ENCODE measurements at places on chromosomes 1 and 21. TPM values are rescaled to one million over a fixed set of nuclear protein-coding genes. Genes with fewer than 3 reads are reported as not detected.

- H3K36me3 ChIP-seq, result no peaks in the 10 kb centered on the region
- no peak for DNase-seq
- no peak overlapping the region for H3K4me3 ChIP-seq
Measured at GRCh38 chr1:93186667-93187066, 6.1 kb downstream of the CCDC18 start.

PTGER3 gene
- total RNA-seq, result 2.7 TPM

- H3K36me3 ChIP-seq, result no peaks in the 10 kb centered on the region
- no peak overlapping the region for H3K27ac ChIP-seq
- DNase-seq, result no peak
- H3K27me3 ChIP-seq, result no peaks in the 10 kb centered on the region
Measured at GRCh38 chr1:170967042-170967910, 31.9 kb downstream of the MROH9 start.

GRCh38 chr21:46326110-46326703, 2.3 kb downstream of the PCNT start:
- peaks cover 21% of the 10 kb centered on the region for H3K4me1 ChIP-seq
- H3K4me3 ChIP-seq, result no peak overlapping the region
- DNase-seq, result no peak
- no peaks in the 10 kb centered on the region for H3K27me3 ChIP-seq
- peaks cover 30% of the 10 kb centered on the region for H3K36me3 ChIP-seq
- no peak overlapping the region for H3K27ac ChIP-seq

PSMB4 gene
- total RNA-seq, result 177 TPM

ILDR2 gene
- 0.98 TPM for total RNA-seq

DNA sequence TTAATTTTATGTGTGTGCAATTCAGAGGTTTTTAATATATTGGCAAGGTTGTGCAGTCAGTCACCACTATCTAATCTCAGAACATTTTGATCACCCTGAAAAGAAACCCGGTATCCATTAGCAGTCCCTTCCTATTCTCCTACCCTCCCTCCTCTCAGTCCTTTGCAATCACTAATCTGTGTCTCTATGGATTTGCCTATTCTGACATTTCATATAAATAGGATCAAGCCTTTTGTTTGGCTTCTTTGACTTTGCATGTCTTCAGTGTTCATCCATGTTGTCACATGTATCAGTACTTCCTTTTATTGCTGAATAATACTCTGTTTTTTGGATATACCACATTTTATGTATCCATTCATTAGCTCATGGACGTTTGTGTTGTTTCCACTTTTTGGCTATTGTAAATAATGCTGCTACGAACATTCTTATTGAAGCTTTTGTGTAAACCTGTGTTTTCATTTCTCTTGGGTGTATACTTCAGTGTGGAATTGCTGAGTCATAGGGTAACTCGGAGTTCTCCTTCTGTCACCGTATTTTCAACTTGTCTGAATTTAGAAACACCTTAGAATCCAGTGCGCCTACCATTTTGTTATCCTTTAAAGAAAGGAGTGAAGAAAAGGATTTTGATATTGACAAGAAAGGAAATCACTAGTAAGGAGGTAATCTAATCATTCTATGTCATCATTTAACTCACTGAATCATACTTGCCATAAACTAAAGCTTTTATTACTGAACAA, 3.4 kb downstream of the CEP85 start:
- H3K4me3 ChIP-seq, result no peak overlapping the region
- peaks cover 8% of the 10 kb centered on the region for H3K4me1 ChIP-seq
- no peak overlapping the region for H3K27ac ChIP-seq

RGSL1 gene
- not detected for total RNA-seq

DNA sequence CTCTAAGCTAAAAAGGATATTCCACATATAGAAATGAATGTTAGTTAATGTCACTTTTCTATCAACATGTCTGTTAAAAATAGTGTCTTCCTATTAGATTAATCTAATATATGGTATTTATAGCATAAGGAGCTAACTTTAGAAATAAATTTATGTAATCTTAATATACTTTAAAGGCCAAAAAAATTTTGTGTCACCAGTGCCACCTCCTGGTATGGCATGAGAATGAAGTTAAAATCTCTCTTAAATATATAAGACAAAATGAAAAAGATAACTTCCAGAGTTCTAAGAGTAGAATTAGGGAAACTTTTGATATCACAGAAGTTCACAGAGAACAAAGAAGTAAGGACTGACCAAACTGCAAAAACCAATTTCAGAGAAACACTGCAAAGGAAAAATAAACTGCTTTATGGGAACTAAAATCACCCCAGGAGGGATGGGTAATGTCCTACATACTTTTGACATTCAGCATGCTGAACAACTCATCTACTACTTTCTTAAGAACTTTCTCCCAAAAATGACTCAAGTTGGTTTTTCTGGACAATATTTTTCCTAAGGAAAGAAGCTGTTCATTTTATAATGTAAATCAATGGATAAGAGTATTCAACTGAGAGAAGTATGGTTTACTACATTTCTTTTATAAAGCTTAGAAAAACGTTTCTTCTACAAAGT, 82.8 kb downstream of the TRIM33 start:
- H3K4me1 ChIP-seq, result no peaks in the 10 kb centered on the region
- DNase-seq, result no peak
- no peak overlapping the region for H3K4me3 ChIP-seq
- H3K27me3 ChIP-seq, result no peaks in the 10 kb centered on the region
- no peak overlapping the region for H3K27ac ChIP-seq
